ENCODE measurements at places on chromosomes 3 and 15.

DNA sequence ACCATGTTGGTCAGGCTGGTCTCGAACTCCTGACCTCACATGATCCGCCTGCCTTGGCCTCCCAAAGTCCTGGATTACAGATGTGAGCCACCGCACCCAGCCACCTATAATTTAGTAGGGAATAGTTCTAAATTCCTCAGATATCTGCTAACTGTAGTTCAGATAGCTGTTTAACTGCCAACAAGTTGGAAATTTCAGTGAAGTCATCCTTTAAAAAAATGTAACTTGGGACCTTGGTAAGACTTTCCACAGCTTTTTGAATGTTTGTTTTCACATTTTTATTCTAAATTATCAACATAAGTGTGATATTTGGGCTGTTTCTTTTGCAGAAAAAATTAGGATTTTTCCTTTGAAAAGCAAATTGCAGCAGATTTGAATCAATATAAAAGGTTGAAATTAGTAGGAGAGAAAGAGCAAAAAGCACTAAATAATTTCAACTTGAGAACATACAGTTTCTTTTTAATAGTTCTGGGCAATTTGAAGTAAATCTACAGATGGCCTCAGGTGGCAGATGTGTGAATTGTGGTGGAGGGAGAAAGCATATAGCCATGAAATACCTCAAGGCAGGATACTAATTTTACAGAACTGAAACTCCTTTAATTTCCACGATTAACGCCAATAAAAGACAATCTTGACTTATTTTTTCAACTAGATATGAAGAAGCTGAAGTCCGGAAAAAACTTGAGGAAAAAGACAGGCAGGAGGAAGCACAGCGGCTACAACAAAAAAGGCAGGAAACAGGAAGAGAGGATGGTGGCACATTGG is 34.3 kb downstream of the USP8 start:
- DNase-seq = no peak

DNA sequence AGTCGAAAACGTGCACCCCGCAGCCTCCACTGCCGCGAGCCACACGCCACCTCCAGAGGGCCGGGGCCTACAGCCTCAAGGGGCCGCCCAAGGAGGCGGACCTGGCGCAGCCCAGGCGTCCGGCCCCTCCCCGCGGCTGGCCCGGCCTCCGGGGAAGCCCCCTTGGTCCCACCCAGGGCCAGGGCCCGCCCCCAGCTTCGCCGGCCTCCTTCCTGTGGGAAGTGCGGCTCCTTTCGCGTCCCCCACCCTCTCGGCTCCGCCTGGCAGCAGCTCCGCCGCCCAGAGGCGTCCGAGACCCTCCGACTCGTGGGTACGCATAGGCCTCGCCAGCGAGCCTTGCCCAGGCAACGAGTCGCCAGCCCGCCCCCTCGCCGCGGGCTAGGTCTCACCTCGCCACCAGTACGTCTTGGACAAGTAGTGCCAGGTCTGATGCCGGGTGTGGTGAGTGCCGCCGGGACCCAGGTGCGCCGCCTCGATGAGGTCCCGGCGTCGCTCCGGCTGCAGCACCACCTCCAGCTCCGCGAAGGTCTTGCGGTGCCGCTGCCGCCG is 642 bp downstream of the ZBTB11 start:
- no peak for DNase-seq

GRCh38 chr3:186930641-186931531 is 560 bp downstream of the ST6GAL1 start:
- no peak for DNase-seq

- DNase-seq = no peak
Observed at GRCh38 chr15:71103102-71103676, 12.1 kb upstream of the THSD4 start.

- no peak for DNase-seq
Observed at GRCh38 chr3:16498130-16498890, 15.2 kb downstream of the RFTN1 start.

DNA sequence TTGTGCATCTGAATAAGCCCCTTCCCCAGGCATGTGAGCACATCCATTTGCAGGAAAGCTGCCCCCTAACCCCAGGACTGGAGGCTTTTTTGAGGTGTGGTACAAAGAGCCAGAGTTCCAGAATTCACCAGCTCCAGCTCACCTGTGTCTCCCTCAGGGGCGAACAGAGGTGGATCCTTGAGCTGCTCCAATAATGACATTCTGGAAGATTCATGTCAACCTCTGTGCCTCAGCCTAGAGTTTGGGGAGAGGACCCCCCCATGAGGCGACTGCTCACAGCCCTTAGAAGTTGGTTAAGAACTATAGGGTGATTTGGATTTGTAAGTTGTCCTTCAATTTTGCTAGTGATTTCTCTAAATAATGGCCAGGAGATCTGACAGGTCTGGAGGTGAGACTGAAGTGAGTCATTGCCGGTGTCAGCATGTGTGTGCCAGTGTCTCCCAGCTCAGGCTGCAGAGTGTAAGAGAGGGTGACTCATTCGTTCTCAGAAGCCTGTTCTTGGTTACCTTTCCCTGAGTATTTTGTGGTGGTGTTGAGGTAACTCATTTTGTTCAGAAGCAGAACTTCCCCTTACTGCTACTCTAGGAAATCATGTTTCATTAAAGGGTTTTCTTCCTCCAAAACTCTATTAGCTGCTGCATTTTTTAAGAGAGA is 136.9 kb upstream of the TOPAZ1 start:
- no peak for DNase-seq

DNA sequence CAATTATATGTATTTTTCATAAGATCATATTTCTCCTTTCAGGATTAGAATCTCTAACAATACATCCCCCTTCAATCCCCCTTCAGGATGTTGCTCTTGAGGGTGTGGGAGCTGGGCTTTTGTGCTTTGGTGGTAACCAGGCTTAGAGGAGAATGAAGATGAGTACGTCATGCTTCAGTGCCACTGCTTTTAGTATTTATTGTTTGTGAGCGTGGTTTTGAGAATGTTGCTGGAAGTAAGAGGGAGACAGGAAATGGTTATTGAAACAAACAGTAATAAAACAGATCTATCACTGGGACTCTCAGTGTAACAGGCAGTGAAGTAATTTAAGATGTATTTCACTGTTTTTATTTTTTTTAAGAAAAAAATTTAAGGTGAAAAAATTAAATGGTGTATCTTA is 35.3 kb downstream of the GBE1 start:
- DNase-seq = no peak

DNA sequence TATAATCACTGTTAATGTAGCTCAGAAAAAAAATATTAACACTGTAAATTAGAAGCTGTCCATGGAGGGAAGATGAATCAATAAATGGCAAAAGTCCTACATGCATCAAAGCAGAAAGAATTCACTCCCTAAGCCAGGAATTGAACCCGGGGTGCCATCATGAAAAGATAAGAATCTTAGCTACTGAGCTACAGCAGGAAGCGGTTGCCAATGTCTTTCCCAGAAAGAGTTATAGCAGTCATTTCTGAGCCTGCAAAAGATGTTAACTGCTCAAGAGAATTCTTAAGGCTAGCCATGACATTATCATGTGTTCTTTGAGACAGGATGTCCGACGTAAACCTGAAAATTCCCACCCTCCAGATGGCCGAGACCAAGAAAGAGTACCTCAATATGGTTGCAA is 47.4 kb upstream of the MKRN3 start:
- no peak for DNase-seq

DNA sequence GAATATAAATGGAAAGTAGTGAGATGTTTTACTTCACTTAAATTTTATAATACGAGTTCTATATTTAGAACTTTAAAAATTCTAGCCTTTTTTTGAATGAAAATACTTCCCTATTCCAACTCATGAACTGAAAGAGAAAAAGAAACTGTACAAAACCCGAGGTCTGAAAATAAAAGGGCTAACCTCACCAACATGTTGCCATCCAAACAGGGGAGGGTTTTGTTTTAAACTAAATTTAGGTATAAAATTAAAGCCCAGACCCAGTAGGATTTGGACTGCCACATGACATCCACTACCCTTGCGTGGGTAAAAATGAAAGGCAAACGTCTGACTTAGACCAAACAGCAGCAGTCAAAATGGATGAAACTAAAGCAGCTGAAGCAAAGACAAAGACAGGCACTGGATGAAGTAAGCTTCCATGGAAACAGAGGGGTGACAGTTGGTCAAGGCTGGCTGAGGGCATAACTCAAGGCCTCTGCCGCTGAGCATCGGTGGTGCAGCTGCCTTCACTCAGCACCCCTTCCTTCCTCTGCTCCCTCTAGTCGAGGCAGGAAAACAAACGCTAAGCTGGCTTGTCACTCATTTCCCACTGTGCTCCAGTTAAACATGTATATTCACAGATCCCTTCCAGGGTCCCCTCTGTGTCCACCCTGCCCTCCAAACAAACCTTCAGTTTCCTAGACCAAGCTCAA is 58.1 kb downstream of the TM4SF4 start:
- no peak for DNase-seq

- no peak for DNase-seq
Observed at GRCh38 chr3:56985878-56986277, 74.6 kb upstream of the SPATA12 start.

DNA sequence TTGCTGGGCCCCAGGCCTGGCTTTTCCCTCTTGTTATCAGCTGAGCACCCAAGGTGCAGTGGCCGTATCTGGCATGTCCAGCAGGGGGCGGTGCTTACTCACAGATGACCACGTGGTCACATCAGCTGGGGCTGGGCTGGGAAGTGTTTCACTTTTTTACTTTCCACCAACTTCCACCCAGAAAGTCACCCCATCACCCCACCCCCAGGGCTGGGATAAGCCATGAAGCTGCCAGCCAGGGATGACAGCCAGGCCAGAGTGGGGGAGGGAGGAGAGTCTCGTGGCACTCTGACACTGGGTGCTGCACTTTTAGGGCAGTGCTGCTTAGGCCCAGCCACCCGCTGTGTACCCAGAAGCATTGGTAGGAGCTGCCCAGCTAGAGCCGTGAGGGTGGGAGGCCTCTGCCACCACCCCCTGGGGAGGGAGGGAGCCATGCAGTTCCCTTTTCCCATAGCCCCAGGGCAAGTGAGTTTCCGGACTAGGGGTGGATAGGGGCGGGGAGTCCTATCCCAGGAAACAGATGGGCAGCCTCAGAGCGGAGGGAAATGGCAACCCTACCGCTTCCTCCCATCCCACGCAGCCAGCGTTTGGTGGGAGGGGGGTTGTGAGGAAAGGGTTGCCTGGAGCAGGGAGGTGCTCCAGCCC is 6.1 kb downstream of the PPCDC start:
- DNase-seq = no peak

Measured in NCI-H2081 treated with DMSO at 0.1 percent for 48 hours (cell line).